ENCODE measurements at places on chromosomes 5 and 9.

GRCh38 chr5:151742870-151743294, 15.5 kb downstream of the ATOX1 start:
- DNase-seq, result no peak

DNA sequence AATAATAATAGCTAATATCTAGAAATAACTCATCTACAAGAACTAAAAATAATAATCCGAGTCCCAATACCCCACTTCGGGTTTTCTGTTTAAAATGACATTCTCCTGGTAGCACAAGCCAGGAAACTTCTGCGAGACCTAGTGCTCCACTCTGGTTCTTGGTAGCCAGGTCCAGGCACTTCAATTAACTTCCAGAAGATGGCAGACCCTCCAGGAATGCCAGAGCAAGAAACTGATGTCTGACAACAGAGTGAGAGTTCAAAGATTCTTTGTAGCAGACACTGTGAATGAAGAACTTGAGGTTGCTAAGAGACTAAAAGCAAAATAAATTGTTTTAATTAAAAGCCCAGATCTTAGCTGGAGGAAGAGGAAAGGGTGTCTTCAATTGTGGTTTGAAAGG, 1963.3 kb upstream of the CDH9 start:
- no peak for DNase-seq

DNA sequence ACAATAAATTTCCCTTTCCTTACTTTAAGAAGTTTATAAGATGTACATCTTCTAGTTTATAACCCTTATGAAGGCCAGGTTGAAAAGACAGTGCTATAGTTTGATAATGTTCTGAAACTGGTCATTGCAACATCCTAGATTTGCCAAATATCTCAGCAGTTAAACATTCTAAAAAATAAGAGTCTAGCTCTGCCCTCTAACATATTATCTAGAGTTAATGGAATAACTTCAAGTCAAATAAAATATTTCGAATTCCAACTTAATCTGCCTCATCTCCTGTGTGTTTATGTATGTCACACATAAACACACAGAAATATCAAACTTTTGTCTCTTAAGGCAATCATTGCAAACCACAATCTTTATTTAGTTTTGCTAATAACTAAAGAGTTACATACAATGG, 796.6 kb downstream of the TLE1 start:
- DNase-seq, result no peak

GRCh38 chr5:79183011-79183410, 52.9 kb upstream of the JMY start:
- no peak for DNase-seq

DNA sequence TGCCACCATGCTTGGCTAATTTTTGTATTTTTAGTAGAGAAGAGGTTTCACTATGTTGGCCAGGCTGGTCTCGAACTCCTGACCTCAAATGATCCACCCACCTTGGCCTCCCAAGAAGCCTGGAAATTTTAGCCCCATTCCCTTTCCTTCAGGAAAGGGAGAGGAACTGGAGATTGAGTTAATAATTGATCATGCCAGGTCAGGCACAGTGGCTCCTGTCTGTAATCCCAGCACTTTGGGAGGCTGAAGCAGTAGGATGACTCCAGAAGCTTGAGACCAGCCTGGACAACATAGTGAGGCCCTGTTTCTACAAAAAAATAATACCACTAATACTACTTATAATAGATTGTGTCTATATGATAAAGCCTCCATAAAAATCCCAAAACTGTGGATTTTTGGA, 124.6 kb downstream of the UNC13B start:
- no peak for DNase-seq
